IPS-NIHi11 (cell line): ENCODE measurements at places on chromosomes 4 and X.

GRCh38 chr4:185874516-185875230, 62.7 kb upstream of the SORBS2 start:
- DNase-seq = no peak

DNA sequence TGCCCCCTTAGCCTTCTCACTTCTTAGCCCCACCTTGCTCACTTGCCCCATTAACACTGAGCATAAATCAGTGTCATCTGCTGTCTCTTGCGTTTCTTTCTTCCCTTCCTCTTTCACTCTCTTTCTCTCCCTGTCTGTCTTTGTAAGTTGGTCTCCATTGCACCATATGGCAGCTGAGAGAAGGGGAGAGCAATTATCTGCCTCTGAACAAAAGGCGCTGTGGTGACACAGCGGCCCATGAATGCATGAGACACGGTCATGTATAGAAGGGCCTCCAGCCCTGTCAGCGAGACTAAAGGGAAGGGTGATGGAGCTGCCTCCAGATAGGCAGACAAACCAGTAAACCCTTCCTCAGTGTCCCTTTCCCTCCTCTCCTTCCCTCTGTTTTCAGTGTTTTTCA, 88.8 kb upstream of the PCDH18 start:
- no peak for DNase-seq

- no peak for DNase-seq
Observed at GRCh38 chr4:182880387-182881356, 36.5 kb downstream of the DCTD start.

DNA sequence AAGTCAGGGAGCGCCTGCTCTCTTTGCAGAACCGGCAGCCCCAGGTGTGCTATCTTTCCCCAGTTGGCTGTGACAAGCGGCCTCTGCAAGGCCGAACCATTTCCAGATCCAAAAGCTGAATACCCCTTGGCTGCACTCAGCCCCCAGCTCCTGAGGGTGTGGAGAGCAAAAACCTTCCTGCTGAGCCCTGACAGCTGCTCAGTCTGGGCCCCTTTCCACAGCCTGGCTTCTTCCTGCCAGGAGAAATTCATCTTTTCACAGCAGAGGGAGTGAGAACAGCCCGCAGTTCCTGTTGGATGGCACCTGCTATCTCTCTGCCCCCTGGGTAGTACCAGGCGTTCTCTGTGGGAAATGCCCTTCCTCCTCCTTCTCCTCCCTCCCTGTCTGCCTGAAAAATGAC, 78.4 kb downstream of the DRD5 start:
- DNase-seq = no peak

GRCh38 chrX:103737696-103738095, 27.0 kb downstream of the TMEM31 start:
- no peak for DNase-seq

DNA sequence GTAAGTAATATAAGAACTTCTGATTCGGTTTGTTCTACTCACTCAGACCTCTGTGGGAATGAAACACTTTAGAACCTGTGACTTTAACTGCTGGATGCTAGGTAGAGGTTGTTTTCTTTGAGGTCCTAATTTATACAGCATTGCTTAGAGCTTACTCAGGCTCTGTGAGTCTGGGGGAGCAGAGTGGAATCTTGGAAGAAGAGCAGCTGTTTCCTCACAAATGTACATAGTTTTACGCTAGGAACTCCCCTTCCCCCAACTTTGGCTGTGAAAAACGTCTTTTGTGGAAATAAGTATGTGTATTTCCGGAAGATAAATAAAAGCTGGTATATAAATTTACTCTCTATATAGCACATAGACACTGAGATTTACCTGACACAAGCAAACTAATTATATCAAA, 141.4 kb downstream of the NAA11 start:
- DNase-seq = no peak

DNA sequence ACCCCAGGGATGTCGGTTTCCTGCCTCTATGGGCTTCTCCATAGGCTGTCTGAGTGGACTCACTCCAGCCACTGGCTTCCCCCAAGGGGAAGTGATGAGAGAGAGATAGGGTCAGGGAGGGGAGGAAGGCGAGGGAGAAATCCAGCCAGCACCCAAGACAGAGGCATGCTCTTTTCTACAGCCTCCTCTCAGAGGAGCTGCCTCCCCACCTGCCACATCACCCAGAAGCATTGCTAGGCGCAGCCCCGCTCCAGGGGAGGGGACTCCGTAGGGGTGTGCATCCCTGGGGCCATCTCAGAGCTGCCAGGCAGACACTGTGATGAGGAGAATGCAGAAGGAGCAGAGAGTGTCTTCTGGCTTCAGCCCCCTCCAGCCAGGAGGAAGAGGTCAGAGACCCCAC, 109.5 kb upstream of the NKX1-1 start:
- DNase-seq = no peak

- peak; percentile 57 for DNase-seq
Observed at GRCh38 chr4:15197005-15197404, 194.7 kb downstream of the CPEB2 start.

DNA sequence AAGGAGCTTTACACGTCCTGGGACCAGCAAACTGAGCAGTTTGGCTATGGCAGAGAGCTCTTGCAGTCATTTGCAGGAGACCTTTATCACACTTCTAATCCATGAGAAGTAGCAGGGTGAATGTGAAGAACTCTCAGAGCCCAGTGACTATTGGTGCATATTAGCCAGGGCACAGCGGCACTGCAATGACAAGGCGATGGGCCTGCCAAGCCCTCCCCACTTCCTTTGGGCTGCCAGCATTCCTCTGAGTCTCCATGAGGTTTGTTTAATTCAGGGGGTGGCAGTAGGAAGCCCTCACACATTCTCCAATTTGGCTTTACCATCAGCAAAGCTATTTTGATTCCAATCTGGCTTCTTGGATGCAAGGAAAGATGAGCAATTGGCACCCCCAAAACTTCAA, 79.2 kb upstream of the TSPAN7 start:
- DNase-seq = no peak

DNA sequence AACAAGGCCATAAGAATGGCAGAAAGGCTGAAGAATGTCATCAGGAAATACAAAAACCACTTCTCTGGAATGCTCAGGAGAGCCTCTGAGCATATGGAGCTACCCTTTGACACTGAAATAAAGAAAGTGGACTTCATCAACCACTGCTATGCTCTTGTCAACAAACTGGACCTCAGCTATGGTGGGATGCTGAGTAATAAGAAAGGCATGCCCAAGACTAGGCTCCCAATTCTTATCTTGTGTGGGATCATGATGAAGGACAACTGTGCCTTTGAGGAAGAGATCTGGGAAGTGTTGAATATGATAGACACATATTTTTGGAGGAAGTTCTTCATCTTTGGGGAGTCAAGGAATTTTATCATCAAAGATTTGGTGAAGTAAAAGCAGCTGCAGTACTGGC, 86.9 kb upstream of the MAGEB16 start:
- no peak for DNase-seq

DNA sequence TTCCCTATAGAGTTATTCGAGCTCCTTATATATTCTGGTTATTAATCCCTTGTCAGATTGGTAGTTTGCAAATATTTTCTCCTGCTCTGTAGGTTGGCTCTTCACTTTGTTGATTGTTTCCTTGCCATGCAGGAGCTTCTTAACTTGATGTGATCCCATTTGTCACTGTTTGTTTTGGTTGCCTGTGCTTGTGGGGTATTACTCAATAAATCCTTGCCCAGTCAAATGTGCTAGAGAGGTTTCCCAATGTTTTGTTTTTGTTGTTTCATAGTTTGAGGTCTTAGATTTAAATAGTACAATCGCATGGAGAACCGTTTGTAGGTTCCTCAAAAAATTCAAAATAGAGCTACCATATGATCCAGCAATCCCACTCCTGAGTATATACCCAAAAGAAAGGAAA, 2.3 kb upstream of the SYTL5 start:
- DNase-seq = no peak

GRCh38 chrX:13046141-13046855, 1.9 kb upstream of the FAM9C start:
- DNase-seq = no peak

DNA sequence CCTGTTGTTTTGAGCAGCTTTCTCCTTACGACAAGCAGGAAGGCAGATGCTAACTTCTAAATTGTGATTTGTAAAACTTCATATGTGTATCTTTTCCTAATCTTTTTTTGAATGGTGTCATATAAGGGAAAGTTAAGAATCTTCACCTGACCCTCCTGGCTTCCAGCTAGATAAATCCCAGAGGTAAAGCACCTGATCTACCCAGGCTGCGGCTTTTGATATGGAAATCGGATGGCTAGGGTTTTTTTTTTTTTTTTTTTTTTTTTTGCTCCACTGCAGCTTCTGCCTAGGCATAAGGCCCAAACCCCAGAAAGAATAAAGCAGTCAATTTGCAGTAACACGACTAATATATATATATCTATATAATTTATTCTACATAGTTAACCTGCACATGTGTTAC, 10.0 kb downstream of the MAB21L2 start:
- no peak for DNase-seq

- DNase-seq = no peak
Observed at GRCh38 chrX:84363663-84364062, 138.6 kb downstream of the HDX start.

GRCh38 chr4:6253961-6254360, 15.7 kb upstream of the WFS1 start:
- no peak for DNase-seq

DNA sequence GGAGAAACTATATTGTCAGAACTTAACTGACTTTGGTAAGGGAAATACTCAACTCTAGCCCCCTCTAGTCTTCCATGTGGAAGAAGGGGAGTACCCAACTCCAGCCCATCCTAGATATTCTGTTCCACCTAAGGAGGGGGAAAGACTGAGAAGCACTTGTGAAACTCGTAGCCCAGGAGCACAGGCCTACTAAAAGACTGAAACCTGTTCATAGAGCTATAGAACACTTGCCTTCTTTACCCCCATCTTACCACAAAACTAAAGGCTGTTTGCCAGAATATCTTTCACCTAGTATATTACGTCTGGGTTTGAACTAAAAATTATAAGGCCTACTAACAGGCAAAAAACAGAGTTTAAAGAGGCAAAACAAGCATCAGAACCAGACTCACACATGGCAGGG, 15.5 kb downstream of the CLDN22 start:
- no peak for DNase-seq

GRCh38 chrX:81378560-81378959, 176.7 kb downstream of the SH3BGRL start:
- DNase-seq = no peak

GRCh38 chr4:74087481-74087880, 11.5 kb downstream of the CXCL2 start:
- DNase-seq = no peak

GRCh38 chr4:142314686-142315085, 531.4 kb downstream of the INPP4B start:
- no peak for DNase-seq

GRCh38 chrX:22203186-22203585, 69.5 kb upstream of the CBLL2 start:
- no peak for DNase-seq

- peak; percentile 42 for DNase-seq
Observed at GRCh38 chr4:82797405-82798111, 1.0 kb downstream of the SCD5 start.

- no peak for DNase-seq
Observed at GRCh38 chrX:88135735-88136134, 611.3 kb upstream of the CPXCR1 start.

- no peak for DNase-seq
Observed at GRCh38 chrX:101091817-101092216, 6.2 kb upstream of the CENPI start.

DNA sequence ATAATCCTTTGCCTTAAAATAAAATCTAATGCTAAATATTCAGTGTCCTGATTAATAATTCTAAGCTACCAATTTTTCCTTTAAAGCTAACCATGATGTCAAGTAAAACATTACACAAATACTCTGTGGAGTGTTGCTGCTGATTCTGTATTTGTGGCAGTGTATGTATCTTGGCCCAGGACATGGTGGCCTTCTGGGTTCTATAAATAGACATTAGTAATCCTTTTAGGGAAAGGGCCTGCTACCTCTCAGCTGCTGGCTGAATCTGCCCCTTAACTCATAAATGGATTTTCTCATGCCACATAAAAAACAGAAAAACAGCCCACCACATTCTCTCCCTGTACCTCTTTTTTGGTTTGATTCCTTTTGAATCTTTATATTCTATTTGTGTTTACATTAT, 1.2 kb upstream of the XK start:
- DNase-seq = no peak

DNA sequence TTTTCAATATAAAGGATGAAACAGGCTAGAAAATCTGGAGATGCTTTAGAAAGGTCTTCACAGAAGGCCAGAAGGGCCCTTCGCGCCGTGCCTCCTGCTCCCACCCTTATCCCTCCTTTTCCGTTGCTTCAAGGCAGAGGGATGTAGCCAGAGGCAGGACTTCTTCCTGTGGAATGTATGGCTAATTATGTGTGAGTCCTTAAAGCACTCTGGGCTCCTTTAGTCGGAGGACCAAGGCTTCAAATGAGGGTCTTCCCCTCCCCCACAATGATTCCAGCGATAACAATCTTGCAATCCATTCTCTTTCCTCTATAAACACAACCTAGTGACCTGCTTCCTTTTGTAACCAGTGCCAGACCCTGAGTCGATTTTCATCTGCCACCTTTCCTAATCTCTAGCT, 103.5 kb downstream of the GPC3 start:
- DNase-seq = peak; percentile 8

DNA sequence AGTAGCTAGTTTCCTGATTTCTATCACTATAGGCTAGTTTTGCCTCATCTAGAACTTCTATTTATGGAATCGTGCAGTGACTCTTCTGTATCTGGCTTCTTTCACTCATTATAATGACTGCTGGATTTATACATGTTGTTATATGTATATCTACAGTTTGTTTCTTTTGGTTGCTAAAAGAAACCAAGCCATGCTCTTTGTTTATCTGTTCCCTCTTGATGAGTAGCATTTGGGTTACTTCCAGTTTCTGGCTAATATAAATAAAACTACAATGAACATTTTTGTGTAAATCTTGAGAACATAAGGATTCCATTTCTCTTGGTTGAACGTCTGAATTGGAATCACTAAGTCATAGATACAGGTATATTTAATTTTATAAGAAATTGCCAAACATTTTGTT, 73.9 kb downstream of the ARHGAP24 start:
- DNase-seq = no peak

DNA sequence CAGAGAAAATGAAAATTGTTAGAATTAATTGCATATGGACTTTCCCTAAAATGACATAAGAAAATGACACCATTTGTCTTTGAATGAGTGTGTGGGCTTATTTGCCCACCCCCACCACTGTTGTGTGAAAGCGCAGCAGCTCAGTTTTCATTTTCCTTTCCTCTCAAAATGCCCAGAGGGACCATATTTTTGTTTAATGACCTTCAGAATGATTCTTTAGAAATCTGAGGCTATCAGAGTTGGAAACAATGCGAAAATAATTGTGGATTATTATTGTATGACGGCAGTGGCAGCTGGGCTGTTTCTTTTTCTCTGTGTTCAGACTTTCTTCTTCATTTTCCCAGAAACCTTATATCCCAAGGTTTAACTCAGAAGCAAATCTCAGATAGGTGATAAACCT, 44.6 kb upstream of the TEX13A start:
- no peak for DNase-seq

GRCh38 chr4:161767116-161767515, 396.7 kb downstream of the FSTL5 start:
- no peak for DNase-seq

DNA sequence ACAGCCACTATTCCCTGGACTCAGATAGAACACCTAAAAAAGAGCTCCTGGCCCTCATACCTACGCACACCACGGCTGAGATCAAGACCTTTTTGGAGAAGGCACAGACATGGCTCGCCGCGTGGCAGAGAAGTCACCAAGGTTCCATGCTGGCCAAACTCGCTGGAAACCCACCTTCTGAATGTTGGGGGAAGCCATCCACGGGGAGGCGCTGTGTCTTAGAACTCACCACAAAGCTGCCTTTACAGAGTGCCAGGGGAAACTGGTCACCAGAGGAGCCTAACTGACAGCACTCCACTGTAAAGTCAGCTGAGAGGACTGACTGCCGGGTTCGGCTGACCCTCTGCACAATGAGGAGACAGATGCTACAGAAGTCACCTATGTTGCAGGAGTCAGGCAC, 97.9 kb downstream of the NEUROG2 start:
- peak; percentile 50 for DNase-seq
